ENCODE measurements at places on chromosomes 7 and 10. TPM values are rescaled to one million over a fixed set of nuclear protein-coding genes. Genes with fewer than 3 reads are reported as not detected.
A peak's percentile ranks its signal among the peaks of the same experiment; 100 is the strongest.

- no peak overlapping the region for H3K4me3 ChIP-seq
- H3K27ac ChIP-seq = no peak overlapping the region
- peaks cover 20% of the 10 kb centered on the region for H3K4me1 ChIP-seq
- DNase-seq = no peak
- H3K36me3 ChIP-seq = no peaks in the 10 kb centered on the region
Measured at GRCh38 chr7:98372993-98373392, 27.9 kb downstream of the BAIAP2L1 start.

GRCh38 chr7:15084368-15084767, 181.8 kb upstream of the DGKB start:
- H3K27me3 ChIP-seq = no peaks in the 10 kb centered on the region
- H3K27ac ChIP-seq = no peak overlapping the region
- H3K4me1 ChIP-seq = peaks cover under 1% of the 10 kb centered on the region
- H3K36me3 ChIP-seq = no peaks in the 10 kb centered on the region
- no peak for DNase-seq

DNA sequence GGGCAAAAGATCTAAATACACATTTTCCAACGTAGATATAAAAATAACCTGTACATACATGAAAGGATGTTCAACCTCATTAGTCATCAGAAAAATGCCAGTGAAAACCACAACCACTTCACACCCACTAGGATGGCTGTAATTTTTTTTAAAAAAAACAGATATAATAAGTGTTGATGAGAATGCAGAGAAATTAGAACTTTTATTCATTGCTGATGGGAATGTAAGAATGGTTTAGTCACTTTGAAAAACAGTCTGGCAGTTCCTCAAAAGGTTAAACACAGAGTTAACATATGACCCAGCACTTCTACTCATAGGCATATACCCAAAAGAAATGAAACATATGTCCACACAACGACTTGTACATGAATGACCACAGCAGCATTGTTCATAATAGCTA, 32.3 kb upstream of the PRKCQ start:
- H3K27me3 ChIP-seq = no peaks in the 10 kb centered on the region
- H3K4me1 ChIP-seq = peaks cover 11% of the 10 kb centered on the region
- no peak for DNase-seq
- no peak overlapping the region for H3K27ac ChIP-seq

- no peak for DNase-seq
- H3K27ac ChIP-seq = no peak overlapping the region
- H3K4me1 ChIP-seq = no peaks in the 10 kb centered on the region
- no peaks in the 10 kb centered on the region for H3K36me3 ChIP-seq
- no peak overlapping the region for H3K4me3 ChIP-seq
- H3K27me3 ChIP-seq = no peaks in the 10 kb centered on the region
Measured at GRCh38 chr10:101545898-101546297, 42.2 kb downstream of the POLL start.

DNA sequence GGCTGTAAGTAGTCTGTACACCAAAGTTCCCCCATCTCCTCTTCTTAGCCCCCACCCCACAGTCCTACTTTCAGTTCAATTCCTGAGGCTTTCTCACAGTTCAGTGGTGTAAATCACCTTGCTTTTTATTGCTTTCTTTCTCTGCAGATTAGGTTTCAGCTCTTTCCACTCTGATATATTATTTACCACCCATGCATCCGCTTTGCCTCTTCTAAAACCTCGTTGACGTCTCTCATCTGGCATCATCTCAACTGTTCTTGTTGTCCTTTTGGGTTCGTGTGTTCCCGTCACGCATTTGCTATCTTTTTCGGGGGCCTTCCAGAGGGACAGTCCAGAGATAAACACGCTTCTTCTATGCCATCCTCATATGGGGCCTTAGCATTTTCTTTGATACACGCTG, 597.9 kb upstream of the DPP6 start:
- H3K36me3 ChIP-seq = no peaks in the 10 kb centered on the region
- DNase-seq = no peak
- no peak overlapping the region for H3K4me3 ChIP-seq
- no peak overlapping the region for H3K27ac ChIP-seq
- H3K27me3 ChIP-seq = peaks cover 10% of the 10 kb centered on the region
- H3K4me1 ChIP-seq = no peaks in the 10 kb centered on the region

DNA sequence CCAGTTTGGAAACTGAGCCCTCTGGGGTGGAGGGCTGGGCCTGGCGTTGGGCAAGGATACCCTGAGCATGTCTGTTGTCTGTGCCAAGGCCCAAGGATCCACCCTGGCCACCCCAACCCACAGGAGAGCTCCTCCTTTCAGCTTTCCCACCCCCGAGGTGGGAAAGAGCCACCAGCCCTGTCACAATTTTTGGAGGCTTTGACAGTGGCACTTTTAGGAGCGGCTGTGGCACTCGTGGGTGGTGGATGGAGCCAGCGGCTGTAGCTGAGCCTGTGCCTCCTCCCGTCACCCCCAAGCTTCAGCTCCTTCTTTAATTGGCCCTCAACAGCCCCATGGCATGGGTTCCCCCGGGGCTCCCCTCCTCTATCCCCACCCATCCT, 18.2 kb upstream of the ZNF862 start:
- H3K4me3 ChIP-seq = no peak overlapping the region
- no peak overlapping the region for H3K27ac ChIP-seq
- H3K36me3 ChIP-seq = peaks cover 5% of the 10 kb centered on the region
- DNase-seq = no peak

- H3K4me1 ChIP-seq = peaks cover 4% of the 10 kb centered on the region
- H3K36me3 ChIP-seq = no peaks in the 10 kb centered on the region
- H3K27ac ChIP-seq = no peak overlapping the region
- peaks cover 1% of the 10 kb centered on the region for H3K27me3 ChIP-seq
- H3K4me3 ChIP-seq = no peak overlapping the region
- DNase-seq = no peak
Measured at GRCh38 chr10:23345861-23346260, 1.3 kb upstream of the C10orf67 start.

- H3K4me3 ChIP-seq = no peak overlapping the region
Measured at GRCh38 chr7:150848561-150849115, 3.7 kb upstream of the AOC1 start.

- no peaks in the 10 kb centered on the region for H3K27me3 ChIP-seq
- H3K36me3 ChIP-seq = no peaks in the 10 kb centered on the region
- DNase-seq = no peak
- no peak overlapping the region for H3K4me3 ChIP-seq
Measured at GRCh38 chr7:30253796-30254165, 30.6 kb upstream of the ZNRF2 start.

- DNase-seq = no peak
- H3K36me3 ChIP-seq = no peaks in the 10 kb centered on the region
- peaks cover 7% of the 10 kb centered on the region for H3K4me1 ChIP-seq
- H3K27ac ChIP-seq = no peak overlapping the region
Measured at GRCh38 chr7:17680026-17680425, 260.3 kb downstream of the SNX13 start.

- no peaks in the 10 kb centered on the region for H3K4me1 ChIP-seq
- DNase-seq = no peak
- no peak overlapping the region for H3K4me3 ChIP-seq
- no peak overlapping the region for H3K27ac ChIP-seq
Measured at GRCh38 chr10:123103944-123104343, 31.8 kb upstream of the HMX3 start.

- peaks cover 4% of the 10 kb centered on the region for H3K4me1 ChIP-seq
- H3K36me3 ChIP-seq = peaks cover 4% of the 10 kb centered on the region
- H3K27me3 ChIP-seq = peaks cover 7% of the 10 kb centered on the region
- H3K27ac ChIP-seq = peak overlapping the region; percentile 28
- no peak for DNase-seq
- H3K4me3 ChIP-seq = peak overlapping the region; percentile 90
Measured at GRCh38 chr10:22228167-22228938, 10.5 kb upstream of the EBLN1 start.

GRCh38 chr10:13117841-13118783, 18.1 kb downstream of the OPTN start:
- no peak overlapping the region for H3K27ac ChIP-seq
- no peak overlapping the region for H3K4me3 ChIP-seq
- no peaks in the 10 kb centered on the region for H3K4me1 ChIP-seq
- no peaks in the 10 kb centered on the region for H3K27me3 ChIP-seq
- no peak for DNase-seq

DNA sequence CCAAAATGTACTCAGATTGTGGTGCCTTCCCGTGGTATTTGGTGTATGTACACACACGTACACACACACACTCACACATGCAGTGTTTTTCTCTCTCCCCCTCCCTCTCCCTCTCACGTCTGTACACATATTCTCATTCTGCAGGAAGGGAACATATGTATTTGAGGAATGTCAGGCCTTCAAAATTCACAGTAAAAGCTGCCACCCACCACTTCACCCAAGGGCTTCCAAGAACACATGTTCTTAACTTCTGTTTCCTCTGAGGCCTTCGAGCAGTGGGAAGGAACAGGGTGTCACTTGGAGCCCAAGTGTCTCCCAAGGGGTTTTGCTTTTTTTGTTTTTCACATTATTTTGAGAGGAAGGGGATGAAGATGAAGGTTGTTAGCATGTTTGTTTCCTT, 198.9 kb downstream of the TCF7L2 start:
- H3K4me1 ChIP-seq = no peaks in the 10 kb centered on the region
- peaks cover 8% of the 10 kb centered on the region for H3K27me3 ChIP-seq
- H3K36me3 ChIP-seq = peaks cover 51% of the 10 kb centered on the region
- H3K4me3 ChIP-seq = no peak overlapping the region
- no peak overlapping the region for H3K27ac ChIP-seq
- DNase-seq = no peak

- no peak for DNase-seq
- H3K36me3 ChIP-seq = peaks cover 5% of the 10 kb centered on the region
- no peak overlapping the region for H3K27ac ChIP-seq
Measured at GRCh38 chr7:30479202-30480120, 877 bp upstream of the NOD1 start.

DNA sequence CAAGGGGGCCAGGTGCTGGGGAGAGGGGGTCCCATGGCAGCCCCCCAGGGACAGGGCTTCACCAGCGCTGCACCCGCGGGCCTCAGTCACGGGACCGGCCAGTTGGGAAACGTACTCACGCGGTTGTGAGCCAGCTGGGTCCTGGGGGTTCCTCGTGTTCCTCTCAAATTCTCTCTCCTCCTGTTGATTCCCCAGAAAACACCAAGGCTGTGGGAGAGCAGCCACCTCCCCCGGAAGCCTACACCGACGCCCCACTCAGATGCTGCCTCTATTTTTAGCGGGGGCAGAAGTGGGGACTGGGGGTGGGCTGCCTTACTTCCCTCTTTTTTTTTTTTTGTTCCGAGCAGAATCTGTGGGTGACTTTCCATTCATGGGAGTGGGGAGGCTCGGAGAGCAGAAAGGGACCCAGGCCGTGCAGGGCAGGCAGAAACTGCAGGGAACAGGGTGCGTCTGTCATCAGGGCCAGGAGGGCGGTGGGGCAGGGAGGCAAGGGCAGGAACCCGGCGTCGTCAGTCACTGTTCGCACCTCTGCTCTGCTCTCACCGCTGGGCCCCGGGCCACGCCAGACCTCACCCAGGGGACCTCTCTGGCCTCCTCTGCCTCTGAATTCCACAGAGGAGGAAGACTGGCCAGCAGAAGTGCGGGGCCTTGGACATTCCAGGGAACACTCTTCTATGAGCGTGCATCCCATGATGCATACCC, 63.1 kb downstream of the CARD11 start:
- H3K4me1 ChIP-seq = no peaks in the 10 kb centered on the region
- H3K27ac ChIP-seq = no peak overlapping the region
- H3K36me3 ChIP-seq = no peaks in the 10 kb centered on the region
- no peak for DNase-seq

GRCh38 chr7:94375691-94376090, 19.0 kb upstream of the COL1A2 start:
- H3K4me1 ChIP-seq = peaks cover 10% of the 10 kb centered on the region
- no peaks in the 10 kb centered on the region for H3K36me3 ChIP-seq
- H3K27ac ChIP-seq = peak overlapping the region; percentile 80
- no peak for DNase-seq
- H3K27me3 ChIP-seq = no peaks in the 10 kb centered on the region
- no peak overlapping the region for H3K4me3 ChIP-seq

GRCh38 chr10:124486635-124487034, 25.0 kb downstream of the LHPP start:
- H3K4me1 ChIP-seq = peaks cover 3% of the 10 kb centered on the region
- peak overlapping the region; percentile 25 for H3K4me3 ChIP-seq
- DNase-seq = no peak
- no peaks in the 10 kb centered on the region for H3K36me3 ChIP-seq
- H3K27ac ChIP-seq = no peak overlapping the region

- no peak overlapping the region for H3K27ac ChIP-seq
- H3K4me1 ChIP-seq = peaks cover 7% of the 10 kb centered on the region
- no peaks in the 10 kb centered on the region for H3K36me3 ChIP-seq
- peak; percentile 10 for DNase-seq
- H3K27me3 ChIP-seq = no peaks in the 10 kb centered on the region
Measured at GRCh38 chr7:85600395-85600794, 413.5 kb upstream of the SEMA3D start.

- DNase-seq = no peak
- peaks cover 2% of the 10 kb centered on the region for H3K27me3 ChIP-seq
- peaks cover 15% of the 10 kb centered on the region for H3K36me3 ChIP-seq
Measured at GRCh38 chr7:6159097-6159483, 113.3 kb downstream of the CYTH3 start.

GRCh38 chr10:17003151-17003550, 126.5 kb downstream of the CUBN start:
- H3K4me1 ChIP-seq = peaks cover 39% of the 10 kb centered on the region
- peaks cover 2% of the 10 kb centered on the region for H3K27me3 ChIP-seq
- DNase-seq = no peak
- no peak overlapping the region for H3K4me3 ChIP-seq
- peaks cover 22% of the 10 kb centered on the region for H3K36me3 ChIP-seq
- H3K27ac ChIP-seq = peak overlapping the region; percentile 90

DNA sequence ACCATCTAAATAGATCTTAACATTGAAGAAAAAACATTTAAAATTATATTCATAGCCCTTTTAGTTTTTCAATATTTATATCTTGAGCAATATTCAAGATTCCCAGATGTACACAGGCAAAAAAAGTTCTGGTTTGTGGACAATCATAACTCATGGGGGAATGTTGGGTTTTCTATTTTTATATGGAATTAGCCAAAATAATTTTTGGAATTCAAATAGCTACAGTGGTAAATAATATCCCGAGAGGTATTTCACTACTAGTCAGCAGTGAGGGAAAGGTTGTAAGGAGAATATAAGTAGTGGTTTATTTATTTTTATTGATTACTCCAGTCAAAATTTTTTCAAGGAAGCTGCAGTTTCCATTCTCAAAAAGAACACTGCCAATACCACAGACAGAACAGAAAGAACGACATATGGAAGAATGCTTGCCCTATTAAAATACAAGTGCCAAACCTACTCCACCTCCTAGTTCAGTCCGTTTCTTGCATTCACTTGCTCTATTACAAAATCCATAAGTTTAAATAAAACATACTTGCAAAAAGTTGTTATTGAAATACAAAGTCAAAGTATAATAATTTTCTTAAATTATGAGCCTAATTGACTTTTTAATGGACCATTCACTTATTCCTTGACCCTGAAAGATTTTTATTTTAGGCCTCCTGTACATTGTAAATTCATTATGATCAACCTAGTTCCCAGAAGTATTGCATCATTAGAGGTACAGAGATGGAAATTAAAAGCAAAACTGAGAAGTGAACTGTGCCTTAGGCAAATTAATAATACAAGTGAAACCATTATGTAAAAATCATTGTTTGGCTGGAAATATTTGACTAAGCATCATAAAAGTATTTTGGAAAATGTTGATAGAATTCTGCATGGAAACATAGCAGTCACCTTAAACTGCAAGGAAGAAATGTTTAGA, 533.2 kb downstream of the PARD3 start:
- no peak overlapping the region for H3K4me3 ChIP-seq
- peaks cover 7% of the 10 kb centered on the region for H3K4me1 ChIP-seq
- no peak for DNase-seq
- no peak overlapping the region for H3K27ac ChIP-seq

Gene GPR158
- total RNA-seq = 0.13 TPM

Gene LIPK
- total RNA-seq = not detected

Gene IFRD1
- 55.4 TPM for total RNA-seq
